ENCODE measurements at places on chromosomes 2 and 18. TPM values are rescaled to one million over a fixed set of nuclear protein-coding genes. Genes with fewer than 3 reads are reported as not detected.

The TIMM21 gene
- total RNA-seq = 27.3 TPM

The IKZF2 gene
- total RNA-seq = 95.3 TPM

The MFF gene
- total RNA-seq = 89.8 TPM

The FAM228A gene
- total RNA-seq = 0.89 TPM

The GKN1 gene
- not detected for total RNA-seq

DNA sequence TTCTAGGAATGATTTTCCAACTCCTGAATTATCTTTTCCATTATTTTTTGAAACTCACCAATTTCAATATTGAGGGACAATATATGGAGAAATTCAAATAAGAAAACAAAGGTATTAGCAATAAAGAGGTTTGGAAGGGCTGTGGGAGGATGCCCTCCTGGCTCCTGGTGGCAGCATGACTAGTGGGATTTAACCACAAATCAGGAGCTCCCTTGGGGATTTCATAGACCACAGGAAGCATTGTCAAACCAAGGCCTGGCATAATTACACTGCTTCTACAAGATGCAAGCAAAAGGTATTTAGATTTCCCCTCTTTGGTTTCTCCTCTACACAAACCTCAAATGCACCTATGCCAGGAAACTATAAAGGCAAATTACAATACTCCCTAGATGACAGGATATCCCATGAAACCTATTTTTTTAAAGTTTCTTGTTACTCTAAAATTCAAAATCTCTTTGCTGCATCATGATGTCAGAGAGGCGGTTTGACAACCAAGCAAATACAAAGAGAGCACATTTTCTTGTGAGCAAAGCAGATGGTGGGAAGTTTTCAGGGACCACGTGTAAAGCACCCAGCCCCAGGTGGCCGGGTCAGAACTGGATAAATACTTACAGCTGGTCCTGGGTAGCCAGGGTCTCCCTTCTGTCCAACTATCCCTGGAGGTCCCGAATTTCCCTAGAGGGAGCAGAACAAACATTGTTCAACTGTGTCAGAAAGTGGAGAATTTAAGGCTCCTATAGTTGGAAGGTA is 67.9 kb downstream of the COL6A3 start:
- DNase-seq = no peak

DNA sequence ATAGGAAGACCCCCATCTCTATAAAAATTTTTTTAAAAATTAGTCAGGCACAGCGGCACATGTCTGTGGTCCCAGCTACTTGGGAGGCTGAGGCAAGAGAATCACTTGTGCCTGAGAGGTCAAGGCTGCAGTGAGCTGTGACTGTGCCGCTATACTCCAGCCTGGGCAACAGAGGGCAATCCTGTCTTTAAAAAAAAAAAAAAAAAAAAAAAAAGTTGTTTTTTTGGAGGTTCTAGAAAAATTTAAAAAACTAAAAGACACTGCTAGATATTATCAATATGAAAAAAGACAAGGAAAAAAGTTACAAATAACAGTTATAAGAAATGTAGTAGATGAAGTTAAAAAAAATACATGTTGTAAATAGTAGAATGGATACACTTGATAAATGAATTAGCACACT is 56.1 kb upstream of the C2orf15 start:
- DNase-seq = no peak

DNA sequence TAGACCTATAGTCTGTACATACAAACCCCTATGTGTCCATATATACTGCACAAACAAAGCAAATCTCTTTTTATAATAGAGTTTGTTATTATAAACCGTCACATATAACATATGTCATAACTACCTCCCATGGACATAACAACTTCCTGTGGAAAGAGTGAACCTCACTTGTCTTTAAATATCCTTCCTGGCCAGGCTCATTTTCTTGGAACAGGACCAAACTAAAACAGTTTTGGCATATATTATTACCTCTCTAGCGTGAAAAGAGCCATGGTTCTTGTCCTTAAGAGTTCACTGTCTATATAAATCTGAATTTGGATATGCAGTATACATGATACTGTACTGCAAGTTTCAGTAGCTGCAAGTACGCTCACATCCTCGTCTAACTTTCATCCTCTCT is 28.3 kb upstream of the DNAJC27 start:
- no peak for DNase-seq

- DNase-seq = no peak
Observed at GRCh38 chr2:75428646-75429443, 131.9 kb downstream of the EVA1A start.

DNA sequence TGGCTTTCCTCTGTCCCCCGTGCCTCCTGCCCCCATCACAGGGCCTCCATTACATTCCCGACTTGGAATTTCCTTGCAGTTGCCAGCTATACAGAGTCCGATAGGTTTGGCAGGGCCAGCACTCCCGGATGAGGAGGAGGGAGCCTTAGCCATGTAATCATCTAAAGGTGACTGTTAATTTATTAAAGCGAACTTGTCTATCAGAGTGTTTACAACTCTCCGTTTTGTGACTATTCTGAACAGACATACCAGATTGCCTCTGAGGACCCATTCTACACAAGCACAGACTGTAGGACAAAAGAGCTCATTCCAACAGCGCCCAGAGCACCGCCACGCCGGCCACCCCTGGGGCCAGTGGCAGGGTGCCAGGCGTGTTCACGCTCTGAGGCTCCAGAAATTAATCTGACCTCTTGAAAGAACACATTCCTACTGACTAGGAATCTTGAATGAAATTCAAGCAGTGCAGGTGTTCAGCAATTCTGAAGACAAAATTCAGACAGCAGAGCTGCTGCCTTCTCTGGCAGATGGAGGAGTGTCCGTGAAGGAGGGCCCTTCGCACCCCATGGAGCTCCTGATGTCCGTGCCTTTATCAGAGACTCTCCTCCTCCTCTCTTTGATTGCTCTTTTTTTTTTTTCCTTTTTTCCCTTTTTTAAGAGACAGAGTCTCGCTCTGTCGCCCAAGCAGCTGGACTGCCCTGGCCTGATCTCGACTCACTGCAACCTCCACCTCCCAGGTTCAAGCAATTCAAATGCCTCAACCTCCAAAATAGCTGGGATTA is 58.1 kb upstream of the RALBP1 start:
- no peak for DNase-seq

DNA sequence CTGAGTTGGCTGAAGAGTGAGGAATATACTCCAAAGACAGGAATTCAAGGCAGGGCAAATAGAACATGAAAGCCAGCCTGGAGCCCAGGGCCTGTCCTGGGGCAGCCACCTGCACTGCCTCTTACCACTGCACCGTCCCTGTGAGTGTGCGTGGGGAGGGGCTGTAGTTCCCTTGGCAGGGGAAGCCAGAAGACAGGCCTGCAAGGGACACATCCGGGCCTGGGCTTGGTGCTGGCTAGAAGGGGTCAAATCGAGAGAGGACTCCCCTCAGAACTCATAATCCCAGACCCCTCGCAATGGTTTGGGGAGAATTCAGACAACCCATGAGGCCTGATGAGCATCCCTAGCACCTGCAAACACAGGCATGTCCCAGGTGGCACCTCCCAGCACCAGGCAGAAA is 87.0 kb downstream of the HDAC4 start:
- DNase-seq = peak; percentile 52

- peak; percentile 67 for DNase-seq
Observed at GRCh38 chr2:128376241-128377041, 57.8 kb upstream of the HS6ST1 start.

GRCh38 chr2:237012577-237013267 is 73.0 kb upstream of the COPS8 start:
- no peak for DNase-seq

- no peak for DNase-seq
Observed at GRCh38 chr18:26487437-26487836, 60.9 kb downstream of the KCTD1 start.

- no peak for DNase-seq
Observed at GRCh38 chr2:101003278-101003775, 1.2 kb downstream of the RPL31 start.

DNA sequence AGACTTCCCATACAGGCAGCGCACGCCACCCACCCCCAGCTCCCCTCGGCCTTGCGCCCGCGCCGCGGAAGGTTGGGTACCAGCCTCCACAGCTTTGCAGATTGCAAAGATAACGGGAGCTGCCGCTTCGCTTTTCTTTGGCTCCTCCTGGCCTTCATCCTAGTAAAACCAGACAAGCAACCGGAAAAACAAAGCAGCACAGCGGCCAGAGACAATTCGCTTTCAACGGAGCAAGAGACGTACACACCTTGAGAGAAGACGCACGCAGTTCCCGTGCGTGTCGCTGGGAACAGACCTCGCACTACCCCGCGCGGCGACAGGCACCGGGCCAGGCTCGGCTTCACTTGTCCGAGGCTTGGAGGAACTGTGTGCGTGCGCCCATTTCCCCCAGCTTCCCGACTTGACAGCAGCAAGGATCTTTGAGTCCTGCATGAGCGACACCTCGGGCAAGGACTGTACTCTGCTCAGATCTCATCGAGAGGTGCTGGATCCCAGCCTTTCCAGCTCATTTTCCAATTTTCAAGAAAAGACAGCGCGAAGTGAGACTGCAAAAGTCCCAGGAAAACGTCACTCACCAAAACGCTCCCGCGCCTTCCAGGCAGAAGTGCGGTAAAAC is 964 bp downstream of the ZBTB7C start:
- no peak for DNase-seq

DNA sequence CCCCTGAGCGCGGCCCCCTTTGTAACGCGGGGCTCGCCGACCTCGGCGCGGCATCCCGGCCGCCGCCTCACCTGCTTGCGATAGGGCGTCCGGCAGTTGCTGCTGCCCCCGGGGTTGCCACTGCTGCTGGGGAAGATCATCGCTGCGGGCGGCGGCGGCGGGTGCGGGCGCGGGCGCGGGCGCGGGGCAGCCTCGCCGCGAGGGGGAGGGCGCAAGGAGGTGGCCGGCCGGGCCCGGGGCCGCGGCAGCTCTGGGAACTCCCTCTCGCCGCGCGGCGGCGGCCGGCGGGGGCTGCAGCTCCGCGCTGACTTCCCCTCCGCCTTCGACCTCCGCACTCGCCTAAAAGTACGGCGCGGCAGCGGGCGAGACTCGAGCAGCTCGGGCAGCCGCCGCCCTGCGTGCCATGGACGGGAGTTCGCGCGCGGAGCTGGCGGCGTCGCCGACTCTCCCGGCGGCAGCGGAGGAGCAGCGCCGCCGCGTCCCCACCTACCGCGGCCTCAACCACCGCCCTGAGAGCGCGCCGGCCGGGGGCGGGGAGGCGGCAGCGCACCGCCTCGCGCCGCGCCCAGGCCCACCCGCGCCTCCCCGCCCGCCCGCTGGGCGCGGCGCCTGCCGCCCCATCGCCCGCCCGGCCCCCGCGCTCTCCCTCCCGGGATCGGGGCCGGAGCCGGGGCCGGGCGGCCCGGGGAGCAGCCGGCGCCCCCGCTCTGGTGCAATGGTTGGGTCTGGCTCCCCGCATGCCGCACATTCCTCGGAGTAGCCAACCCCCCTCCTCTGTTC is 86.0 kb downstream of the RBMS1 start:
- DNase-seq = peak; percentile 78

DNA sequence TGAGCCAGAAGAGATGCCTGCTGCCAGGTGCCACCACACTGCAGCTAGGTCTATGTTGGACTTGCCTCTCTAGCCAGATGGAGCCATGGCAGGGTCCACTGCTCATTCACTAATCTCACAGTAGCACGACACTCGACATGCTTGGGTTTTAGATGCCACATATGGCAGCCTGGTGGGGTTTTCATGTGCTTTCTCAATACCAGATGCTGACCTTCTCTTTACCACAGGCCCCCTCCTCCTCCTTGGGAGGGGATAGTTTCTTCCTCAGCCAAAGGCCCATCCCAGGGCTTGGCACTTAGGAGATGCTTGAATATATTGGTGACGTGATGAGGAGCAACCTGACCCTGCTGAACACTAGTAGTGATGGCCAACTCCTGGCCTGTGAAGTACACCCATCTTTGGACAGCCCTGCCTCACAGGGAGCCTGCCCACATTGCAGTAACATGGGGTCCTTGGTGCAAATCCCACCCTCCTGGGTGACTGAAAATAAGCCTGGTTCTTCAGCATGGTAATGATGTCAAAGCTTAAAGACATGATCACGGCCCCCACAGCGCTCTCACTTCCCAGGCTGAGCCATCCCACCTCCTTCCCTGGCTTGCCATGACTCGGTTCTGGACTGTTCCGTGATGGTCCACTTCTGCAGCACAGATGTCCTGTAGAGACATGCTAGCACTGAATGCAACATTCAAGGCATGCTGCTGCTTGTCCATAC is 227.5 kb downstream of the SH3RF3 start:
- DNase-seq = no peak

DNA sequence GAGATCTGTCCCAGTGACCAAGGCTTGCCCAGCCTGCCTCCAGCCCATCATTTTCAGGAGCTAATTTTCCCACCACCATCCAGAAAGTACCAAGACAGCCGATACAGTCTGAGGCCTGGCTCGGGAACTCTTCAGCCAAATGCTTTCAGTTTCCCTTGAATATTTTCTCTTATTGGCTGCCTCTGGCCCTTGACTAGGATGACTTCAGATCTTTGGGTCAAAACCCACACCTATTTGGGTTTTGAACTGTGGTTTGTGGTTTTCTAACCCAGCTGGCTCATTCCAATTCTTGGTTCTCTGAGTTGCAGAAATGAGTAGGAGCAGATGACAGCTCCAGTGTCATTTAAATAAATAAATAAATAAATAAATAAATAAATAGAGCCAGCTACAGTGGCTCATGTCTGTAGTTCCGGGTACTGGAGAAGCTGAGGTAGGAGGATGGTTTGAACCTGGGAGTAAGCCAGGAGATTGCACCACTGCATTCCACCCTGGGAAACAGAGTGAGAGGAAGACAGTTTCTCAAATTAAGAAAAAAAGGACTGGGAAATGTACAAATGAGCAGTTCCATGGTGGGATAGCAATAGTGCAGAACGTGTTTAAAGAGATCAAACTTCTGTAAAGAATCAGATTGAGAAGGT is 465.0 kb upstream of the SOX11 start:
- DNase-seq = no peak

GRCh38 chr2:202442882-202443281 is 66.8 kb downstream of the BMPR2 start:
- DNase-seq = no peak

GRCh38 chr2:204948024-204948763 is 402.9 kb downstream of the PARD3B start:
- no peak for DNase-seq

- no peak for DNase-seq
Observed at GRCh38 chr2:20071397-20072383, 20.3 kb upstream of the LAPTM4A start.

DNA sequence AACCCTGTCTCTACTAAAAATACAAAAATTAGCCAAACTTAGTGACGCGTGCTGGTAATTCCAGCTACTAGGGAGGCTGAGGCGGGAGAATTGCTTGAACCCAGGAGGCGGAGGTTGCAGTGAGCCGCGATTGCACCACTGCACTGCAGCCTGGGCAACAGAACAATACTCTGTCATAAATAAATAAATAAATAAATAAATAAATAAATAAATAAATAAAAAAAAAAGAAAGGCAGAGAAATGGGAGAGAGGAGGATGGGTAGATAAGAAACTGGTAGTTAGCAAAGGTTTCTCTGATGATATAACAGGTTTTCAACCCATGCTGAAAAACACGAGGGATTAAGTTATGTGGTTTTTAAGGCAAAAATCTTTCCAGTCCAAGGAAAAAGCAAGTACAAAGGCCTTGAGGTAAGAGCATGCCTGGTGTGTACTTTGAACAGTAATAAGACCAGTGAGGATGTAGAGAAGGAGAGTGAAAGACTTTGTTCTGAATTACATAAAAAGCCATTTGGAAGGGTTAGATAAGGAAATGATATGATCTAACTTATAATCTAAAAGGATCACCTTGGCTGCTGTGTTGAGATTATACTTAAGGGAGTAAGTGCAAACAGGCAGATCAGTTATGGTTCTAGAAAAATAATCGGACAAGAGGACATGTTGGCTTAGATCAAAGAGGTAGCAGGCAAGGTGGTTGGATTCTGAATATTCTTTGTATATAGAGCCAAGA is 159.3 kb downstream of the PTH2R start:
- no peak for DNase-seq
